ENCODE measurements at places on chromosomes 7 and 10. TPM values are rescaled to one million over a fixed set of nuclear protein-coding genes. Genes with fewer than 3 reads are reported as not detected.

ZNF735 gene
- not detected for polyA plus RNA-seq

CFAP69 gene
- 12.4 TPM for polyA plus RNA-seq

CAV1 gene
- 34.8 TPM for polyA plus RNA-seq

FXYD4 gene
- polyA plus RNA-seq = 0.49 TPM

TSPAN15 gene
- 59.6 TPM for polyA plus RNA-seq

GPER1 gene
- polyA plus RNA-seq = 6.7 TPM

KIF11 gene
- 26.6 TPM for polyA plus RNA-seq

UCN3 gene
- polyA plus RNA-seq = 1.4 TPM

VKORC1L1 gene
- polyA plus RNA-seq = 26.9 TPM

- DNase-seq = no peak
These were observed 74.8 kb downstream of the MDH2 start for GRCh38 chr7:76122516-76123239.

GRCh38 chr10:30080161-30080560, 20.8 kb upstream of the JCAD start:
- DNase-seq = no peak

GRCh38 chr7:85924062-85924461, 719.6 kb upstream of the GRM3 start:
- no peak for DNase-seq

- DNase-seq = no peak
These were observed 2.8 kb upstream of the LRMDA start for GRCh38 chr10:75428434-75429158.

DNA sequence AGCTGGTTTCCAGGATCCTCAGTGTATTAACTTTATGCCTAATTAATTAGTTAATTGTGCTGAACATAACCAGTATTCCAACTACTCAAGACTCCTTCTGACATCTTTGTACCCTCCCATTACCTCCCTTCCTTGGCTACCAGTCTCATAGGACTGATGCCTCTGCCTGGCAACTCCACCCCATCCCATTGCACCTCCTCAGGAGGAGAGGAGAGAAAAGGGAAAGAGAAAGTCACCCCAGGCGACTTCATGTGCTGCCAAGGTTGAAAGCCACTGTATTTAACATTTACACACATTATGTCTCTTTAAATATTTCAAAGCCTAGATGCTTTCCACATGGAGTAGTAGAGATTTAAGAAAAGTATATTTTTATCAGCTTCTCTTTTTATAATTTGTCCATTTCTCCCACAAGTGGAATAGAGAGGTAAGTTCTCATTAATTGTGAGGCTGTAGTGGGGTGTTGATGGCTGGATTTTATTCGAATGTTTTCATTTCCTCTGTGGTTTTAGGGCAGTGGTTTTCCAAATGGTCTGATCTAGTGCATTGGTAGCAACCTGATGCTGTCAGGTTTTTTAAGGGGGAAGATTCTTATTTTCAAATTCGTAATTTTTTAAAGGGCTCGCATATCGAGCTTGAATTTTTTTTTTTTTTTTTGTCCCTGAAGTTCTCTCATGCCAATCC, 148.0 kb downstream of the BICC1 start:
- no peak for DNase-seq

DNA sequence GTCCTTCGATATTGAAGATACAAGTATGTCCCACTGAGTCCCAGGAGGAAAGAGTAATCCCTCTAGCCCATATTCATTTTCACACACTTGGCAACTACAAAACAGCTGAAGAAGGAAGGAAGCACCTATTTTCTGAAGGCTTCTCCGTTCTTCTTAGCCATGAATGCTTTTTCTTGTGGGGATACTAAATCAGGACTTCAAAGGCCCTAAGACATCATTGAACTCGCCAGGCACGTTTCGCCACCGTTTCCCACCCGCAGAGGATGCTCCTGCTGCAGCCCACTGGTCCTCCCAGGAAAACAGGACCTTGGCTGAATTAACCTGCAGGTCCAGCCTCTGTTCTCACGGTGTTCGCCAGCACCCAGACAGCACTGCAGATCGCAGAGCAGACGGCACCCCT, 561.5 kb downstream of the DNAJB6 start:
- no peak for DNase-seq

DNA sequence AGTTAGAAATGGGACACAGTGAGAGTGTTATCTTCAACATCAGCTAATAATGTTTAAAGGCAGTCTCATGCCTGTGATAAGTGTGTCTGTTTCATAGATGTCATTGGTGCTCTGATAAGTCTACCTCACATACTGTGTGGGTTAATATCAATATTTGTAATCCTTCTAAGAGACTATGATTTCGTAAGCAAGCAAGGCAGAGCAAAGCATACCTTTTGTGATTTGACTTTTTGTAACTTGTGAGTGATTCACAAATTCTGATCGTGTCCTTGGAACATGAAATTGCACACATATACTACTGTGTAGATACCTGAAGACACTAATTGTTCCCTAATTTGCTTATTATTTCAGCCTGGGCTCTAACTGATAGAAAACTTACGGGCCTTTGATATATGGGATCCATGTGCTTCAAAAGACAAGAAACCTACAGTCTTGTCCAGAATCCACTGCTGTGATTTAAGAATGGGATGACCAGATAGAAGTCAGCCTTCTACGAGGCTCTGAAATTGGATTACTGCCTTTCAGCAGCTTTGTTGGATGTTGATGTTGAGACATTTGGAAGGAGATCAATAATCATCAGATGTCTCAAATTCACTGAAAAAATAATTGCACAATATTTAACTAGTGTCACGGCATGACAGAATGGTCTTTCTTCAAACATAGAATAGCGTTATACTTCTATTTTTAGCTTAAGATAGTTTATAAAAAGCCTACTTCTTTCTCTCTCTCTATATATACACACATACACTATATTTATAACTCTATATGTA, 63.2 kb upstream of the KLF6 start:
- DNase-seq = no peak

DNA sequence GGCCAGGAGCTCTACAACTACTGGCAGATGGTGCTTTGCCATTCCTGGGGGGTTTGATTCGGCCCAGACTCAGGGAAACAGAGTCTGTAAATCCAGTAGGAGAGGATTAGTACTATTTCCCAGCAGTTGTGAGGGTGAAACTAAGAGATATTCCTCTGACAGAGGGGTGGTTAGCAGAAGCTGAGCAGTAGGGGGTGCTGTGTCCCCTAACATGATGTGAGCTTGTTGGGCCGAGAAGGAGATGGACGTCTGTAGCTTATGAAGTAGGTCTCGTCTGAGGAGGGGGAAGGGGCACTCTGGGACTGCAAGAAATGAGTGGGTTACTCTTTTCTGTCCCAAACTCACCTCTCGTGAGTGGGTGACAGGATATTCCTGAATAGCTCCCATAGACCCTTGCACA, 179.2 kb upstream of the MBL2 start:
- peak; percentile 66 for DNase-seq

- no peak for DNase-seq
These were observed 86.0 kb downstream of the LARP4B start for GRCh38 chr10:845526-845925.

GRCh38 chr7:157525491-157525915, 188.7 kb downstream of the DNAJB6 start:
- DNase-seq = no peak

DNA sequence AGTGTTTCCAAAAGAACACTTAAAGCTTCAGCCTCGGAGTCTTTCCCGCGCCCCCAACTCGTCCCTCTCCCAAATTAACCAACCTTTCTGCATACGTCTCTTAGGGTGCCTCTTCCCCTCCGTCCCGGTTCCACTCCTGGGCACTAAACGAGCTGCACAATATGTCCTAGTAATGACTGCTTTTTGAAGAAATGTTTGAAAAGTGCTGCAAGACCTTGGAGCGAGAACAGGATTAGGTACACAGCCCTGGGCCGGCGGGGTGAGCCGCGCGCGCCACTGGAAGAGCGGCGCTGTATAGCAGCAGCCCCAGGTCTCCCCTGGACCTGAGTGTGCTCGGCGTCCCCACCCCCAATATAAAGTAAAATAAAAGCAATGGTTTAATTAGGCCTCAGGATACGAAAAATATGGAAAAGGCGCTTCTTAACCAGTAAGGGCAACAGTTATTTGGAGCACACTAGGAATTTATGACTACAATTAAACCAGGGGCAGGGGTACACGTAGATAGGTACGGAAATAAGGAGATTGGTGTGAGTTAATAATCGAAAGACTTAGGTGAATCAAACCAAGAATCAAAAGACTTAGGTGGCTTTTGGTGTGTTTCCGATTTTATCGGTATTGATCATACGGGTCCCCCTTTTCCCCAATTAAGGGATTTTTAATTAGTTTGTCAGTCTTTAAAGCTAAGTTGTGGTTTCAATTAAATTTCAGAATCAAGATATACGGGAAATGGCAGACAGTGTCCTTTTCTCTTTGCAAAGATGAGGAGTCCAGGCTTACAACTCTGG, 1.9 kb downstream of the TET1 start:
- DNase-seq = no peak

GRCh38 chr7:48183370-48183743, 12.1 kb downstream of the ABCA13 start:
- no peak for DNase-seq

DNA sequence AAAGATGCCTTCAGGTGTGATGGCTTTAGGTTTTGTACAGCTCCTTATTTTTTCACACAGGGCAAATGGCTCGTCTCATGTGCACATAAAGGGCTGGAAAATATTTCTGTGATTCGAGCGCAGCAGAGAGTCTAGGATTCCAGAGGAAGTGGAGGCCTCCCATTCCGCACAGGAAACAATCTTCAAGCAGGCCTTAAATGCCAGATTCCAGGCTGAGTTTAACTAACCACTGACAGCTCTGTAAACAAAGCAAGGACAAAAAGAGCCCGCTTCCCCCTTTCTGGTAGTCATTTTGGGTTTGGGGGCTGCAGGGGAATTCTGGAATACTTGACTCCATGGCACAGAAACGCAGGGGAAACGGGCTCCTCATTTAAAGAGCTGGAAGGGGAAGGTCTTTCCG, 87.2 kb downstream of the CALD1 start:
- DNase-seq = peak; percentile 68

DNA sequence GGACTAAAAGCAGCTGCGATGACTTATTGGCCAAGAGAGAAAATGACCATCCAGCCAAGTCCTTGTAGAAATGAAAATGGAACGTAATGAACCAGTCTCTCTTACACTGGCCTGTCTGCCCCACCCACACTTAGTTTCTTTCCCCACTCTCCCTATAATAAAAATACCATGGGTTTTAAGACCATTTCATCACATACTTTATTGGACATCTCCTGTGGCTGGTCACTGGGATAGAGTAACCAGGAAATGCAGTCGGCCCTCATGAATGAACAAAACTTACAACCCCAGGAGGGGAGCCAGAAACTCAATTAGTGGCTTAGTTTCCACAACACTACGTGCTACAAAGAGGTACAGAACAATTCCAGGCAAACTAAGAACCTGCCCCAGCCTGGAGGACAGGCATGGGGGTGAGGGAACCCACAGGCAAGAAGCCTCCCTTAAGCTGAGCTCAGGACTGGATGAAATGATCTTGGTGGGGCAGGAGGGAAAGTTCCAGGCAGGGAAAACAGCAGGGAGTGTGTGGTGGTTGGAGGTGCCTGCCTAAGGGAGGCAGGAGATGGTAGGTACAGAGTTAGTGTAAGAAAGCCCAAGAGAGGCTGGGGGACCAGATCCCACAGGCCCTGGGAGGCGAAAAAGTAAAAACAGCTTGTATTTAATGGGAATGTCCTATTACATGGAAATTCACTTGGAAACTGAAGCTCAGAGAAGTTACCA, 29.6 kb downstream of the MKI67 start:
- no peak for DNase-seq

DNA sequence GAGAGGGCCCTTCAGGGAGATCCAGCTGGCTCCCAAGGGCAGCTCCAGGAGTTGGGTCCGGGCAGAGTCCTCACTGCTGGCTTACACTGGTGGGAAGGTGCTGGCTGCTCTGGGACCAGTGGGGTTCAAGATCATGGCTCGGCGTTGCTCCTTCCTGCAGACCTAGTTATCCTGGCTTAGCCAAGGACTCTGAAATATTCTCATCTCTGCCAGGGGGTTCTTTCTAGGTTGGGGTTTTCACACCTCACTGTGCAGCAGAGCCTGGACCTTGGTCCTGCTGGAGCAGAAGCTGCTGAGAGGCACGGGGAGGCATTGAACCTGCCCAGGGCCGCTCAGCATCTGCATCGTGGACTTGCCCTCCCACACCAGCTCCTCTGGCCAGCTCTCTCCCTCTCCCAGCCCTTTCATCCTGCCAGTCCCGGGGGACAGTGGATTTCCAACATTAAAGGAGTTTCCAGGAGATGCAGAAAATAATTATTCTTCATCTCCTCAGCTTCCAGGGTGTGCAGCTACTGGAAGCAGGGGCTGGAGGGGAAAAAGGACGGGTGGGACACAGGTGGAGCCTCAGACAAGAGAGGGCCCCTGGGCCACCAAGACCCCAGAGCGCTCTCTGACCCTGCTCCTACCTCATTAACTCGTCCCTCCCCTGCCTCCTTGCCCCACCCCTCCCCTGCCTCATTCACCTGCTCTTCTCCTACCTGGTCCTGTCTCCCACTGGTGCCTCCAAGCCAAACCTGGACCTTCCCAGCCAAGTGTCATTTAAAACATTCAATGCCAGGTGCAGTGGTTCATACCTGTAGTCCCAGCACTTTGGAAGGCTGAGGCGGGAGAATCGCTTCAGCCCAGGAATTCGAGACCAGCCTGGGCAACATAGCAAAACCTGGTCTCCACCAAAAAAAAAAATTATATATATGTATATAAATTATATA, 42.5 kb downstream of the JAKMIP3 start:
- DNase-seq = no peak

DNA sequence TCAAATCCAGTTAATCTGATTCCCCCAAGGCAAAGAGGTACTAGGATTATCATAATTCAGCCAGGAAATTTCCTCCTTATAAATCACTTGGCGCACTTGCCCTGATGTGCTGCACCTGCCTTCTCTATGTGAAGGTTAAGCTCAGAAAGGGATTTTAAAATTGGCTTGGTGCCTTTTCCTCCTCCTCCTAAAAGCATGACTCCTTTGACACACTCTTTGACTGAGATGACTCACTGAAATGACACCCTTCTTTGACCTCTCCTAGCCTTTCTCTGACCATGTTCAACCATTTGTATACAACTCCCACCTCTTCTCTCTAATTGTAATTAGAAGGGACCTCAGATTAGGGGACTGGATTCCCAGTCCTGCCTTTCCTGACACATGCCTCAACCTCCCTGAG, 46.5 kb downstream of the ABLIM1 start:
- no peak for DNase-seq

DNA sequence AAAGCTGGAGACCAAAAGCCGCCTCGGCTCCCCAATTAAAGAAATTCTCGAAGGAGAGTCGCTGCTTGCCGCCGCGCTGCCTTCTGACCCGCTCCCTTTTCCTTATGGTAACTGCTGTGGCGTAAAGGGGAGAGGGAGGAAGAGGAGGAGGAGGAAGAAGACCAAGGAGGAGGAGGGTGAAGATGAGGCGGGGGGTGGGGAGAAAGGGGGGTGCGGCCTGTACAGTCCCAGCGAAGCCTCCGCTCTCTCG, 388 bp downstream of the CNOT4 start:
- DNase-seq = no peak
